Peyer's patch (tissue), 4 donors: ENCODE measurements at places on chromosomes 5 and 9. TPM values are rescaled to one million over a fixed set of nuclear protein-coding genes. Genes with fewer than 3 reads are reported as not detected.

SLC6A19 gene
- 531 TPM for total RNA-seq

RGMB gene
- total RNA-seq = 170 TPM

- DNase-seq = no peak
Observed at GRCh38 chr5:174708476-174709207, 15.7 kb upstream of the MSX2 start.

- DNase-seq = no peak
Observed at GRCh38 chr9:100595391-100596199, 17.7 kb downstream of the CAVIN4 start.

DNA sequence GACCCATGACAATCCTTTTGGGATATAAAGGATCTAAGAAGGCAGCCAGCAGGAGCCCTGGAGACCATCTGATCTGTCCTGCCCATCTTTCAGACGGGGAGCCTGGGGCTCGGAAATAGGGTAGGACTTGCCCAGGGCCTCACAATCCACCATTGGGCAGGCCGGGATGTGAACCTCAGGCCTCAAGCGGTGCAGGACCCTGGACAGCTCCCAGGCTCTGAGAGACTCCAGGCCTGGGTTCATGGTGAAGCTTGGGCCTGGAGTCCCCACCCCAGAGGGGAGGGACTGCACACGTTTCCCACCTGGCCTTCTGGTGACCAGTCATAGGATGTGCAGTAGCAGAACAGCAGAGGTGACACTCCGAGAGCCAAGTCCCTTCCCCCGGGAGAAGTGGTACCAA lies 36.6 kb upstream of the RAPGEF1 start:
- no peak for DNase-seq

GRCh38 chr5:139561655-139562451 lies 714 bp downstream of the UBE2D2 start:
- no peak for DNase-seq

BARX1 gene
- not detected for total RNA-seq

- DNase-seq = no peak
Observed at GRCh38 chr5:135349886-135350285, 49.1 kb downstream of the MACROH2A1 start.

INSYN2B gene
- total RNA-seq = not detected
